Activated CD4-positive, alpha-beta T cell treated with anti-CD3 and anti-CD28 coated beads, Interleukin-2, amount 50 U/mL, for 48 hours (primary cell): ENCODE measurements at places on chromosomes 13 and 19.

GRCh38 chr13:92804346-92804745, 422.3 kb upstream of the GPC6 start:
- no peak for DNase-seq

GRCh38 chr19:16303755-16304154, 20.9 kb upstream of the KLF2 start:
- DNase-seq, result no peak

DNA sequence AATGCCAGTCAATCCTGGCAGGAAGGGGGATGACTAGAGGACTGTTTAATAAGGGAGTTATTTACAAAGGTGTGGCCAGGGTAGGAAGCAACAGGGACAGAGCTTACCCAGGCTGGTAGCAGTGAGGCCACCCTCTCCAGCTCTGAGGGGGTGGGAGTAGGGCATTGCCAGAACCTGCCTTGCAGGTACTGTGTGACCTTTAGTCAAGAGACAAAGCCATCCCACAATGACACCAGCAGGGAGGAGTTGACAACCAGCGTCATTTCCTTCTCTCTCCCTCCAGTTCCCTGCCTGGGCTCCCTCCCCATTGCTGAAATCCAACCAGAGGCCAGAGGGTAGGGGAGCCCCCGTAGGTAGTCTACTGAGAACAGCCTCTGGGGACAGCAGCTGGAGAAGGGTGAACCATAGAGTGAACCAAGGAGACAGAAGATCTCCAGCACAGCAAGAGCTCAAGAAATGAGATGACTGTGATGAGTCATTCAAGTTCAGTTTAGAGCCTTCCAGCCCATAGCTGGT, 33.3 kb upstream of the SPATA13 start:
- peak; percentile 14 for DNase-seq

DNA sequence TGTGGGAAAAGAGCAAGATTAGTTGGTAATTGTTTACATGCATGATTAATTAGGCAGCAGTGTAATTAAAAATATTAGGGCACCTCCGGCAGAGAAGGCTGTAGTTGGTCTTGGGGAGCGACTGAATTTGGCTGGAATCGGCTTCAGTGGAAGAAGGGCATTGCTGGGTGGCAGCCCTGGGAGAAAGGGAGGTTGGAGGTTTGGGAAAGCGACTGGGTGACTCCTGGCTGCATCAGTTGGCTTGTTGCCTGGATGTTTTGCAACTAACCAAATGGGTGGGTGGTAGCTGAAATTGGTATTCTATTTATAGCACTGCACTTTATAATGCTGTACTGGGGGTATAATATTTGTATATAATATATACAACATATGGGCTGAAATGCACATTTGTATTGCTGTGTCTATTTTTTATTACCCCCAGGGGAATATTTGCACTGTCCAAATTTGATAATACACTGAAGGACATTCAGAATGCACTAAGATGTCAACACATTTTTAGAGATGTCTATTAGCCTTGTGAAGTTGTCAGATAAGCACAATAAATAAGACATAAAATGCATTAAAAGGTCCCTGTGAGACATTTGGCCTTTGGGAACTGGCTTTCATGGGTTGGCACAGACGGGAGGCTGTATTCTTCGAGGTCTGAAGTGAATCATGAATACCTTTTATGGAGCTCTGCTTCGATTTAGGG, 1.7 kb downstream of the B3GLCT start:
- no peak for DNase-seq

- DNase-seq, result no peak
Observed at GRCh38 chr13:30295116-30295515, 12.2 kb downstream of the KATNAL1 start.

DNA sequence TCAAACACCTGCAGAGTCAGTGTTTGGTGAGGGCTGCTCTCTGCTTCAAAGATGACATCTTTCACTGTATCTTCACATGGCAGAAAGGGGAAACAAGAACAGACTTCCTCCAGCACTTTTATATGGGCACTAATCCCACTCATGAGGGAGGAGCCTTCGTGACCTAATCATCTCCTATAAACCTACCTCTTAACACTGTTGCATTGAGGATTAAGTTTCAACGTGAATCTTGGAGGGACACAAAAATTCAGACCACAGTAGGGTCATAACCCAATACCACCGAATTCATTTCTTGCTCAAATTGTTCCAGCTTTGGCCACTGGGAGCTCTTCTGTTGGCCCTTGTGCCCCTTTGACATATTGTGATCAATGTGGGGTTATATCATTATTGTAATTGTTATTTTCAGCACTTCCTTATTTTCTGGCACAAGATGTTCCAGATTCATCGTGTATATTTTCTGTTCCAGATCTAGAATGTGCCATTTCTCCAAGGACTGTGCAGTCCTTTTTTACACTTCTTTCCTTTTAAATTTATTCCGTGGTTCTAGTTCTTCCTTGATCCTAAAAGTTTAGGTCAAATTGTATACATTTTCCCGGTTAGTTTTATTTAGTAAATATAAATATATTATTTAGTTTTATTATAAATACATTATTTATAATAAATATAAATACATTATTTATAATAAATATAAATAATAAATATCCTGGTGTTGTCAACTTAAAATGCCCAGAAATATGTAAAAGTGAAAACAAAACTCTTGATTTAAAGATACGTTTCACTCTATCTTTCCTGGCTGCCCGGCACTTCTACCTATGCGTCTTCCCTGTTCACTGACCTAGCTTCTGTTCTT, 35.5 kb upstream of the IGFL4 start:
- no peak for DNase-seq

DNA sequence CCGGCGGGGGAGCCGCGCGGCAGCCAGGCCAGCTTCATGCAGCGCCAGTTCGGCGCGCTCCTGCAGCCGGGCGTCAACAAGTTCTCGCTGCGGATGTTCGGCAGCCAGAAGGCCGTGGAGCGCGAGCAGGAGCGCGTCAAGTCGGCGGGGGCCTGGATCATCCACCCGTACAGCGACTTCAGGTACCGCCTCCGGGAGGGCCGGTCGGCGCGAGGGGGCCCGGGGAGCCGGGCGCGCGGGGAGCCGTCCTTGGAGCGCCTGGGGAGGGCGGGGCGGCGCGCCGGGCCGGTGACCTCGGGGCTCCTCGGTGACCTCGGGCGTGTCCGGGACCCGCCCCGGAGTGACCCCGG, 690 bp downstream of the HCN2 start:
- DNase-seq, result peak; percentile 44

- no peak for DNase-seq
Observed at GRCh38 chr19:7516878-7517277, 975 bp downstream of the ZNF358 start.

DNA sequence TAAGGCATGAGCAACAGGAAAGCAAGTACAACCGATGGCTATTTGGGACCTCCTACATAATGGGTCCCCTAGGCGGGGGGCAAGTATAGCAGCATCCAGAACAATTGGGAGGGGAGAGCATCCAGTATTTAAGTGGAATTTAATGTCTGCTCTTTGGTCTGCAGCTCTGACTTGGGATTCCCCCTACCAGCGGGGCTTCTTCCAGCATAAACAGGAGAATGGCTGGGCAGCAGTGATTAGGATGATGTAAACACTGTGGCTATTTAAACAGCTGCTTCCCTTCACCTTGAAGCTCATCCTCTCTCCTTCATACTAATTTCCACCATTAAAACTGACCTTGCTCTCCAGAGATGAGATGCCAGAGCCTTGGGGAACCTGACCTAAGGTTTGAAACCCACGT, 73.9 kb upstream of the OXGR1 start:
- no peak for DNase-seq

DNA sequence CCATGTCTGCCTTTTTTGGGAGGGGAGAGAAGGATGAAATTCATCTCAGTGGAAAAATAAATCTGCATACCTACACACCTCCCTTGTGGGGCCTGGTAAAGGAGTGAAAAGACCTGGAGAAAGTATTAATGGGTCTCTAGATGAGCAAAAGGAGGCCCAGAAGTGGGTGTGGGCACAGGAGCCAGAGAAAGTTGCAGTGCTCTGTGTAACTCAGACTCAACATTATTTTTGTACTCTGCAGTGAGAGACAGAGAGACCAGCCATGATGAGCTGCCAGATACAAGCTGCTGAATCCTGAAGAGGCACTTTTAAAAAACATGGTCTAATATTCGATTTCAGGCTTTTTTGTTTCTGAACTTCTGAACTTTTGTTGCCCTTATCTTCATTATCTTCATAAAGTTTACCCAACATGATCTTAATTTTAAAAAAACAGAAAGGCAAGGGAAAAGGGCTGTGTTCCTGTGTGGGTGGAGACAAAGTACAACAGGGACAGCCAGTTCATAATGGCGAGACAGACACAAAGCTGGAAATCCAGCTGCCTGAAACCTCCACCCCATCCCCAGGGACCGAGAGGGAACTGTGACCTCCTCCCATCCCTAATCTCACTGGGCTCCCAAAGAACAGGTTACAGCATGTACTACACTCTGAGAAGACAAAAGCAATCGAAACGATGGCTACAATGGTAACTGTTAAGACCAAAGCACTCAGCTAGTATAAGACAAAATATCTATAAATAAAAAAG, 77.2 kb downstream of the KLF12 start:
- DNase-seq, result no peak

- DNase-seq, result peak; percentile 71
Observed at GRCh38 chr19:33134571-33135041, 2.7 kb downstream of the WDR88 start.

DNA sequence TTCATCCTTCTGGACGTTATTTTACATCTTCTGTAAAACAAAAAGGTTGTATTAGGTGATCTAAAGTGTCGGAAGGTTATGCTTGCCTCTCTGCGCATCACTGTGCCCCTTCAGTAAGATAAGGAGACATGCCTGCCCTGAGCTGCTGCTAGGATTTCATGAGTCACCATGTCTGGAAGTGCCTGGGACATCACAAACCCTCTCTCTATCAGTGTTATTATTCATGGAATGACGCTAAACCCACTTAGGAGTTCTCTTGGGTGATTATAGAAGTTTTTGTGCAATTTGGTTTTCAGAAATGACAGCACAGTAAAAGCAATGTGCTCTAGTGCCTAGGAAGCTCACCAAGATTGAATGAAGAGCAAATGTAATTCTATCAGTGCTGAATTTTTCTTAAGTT, 617.7 kb downstream of the DCT start:
- DNase-seq, result no peak

DNA sequence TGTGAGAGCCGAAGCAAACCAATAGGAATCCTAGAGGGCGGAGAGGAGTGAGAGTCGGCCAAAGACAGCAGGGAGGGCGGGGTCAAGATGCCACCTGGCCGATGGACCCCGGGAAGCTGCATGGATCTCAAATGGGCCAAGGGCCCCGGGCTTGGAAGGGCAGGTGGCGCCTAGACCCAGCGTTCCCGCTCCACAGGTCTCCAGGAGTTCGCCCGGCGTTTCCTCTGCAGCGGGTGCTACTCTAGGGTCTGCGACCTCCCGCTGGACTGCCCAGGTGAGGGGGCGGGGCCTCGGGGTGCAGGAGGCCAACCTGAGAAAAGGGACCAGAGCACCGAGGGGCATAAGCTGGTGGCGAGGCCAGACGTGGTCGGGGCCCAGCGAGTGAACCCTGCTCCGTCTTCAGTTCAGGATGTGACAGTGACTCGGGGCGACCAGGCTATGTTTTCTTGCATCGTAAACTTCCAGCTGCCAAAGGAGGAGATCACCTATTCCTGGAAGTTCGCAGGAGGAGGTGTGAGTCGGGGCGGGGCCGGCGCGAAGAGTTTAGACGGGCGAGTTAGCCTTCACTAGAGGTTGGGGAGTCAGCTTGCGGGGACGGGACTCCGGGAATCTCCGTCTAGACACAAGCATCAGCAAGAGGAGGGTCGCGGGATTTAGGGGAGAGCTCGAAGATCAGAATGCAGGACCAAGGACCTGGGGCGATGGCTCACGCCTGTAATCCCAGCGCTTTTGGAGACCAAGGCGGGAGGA, 9.9 kb downstream of the SPACA6 start:
- DNase-seq, result peak; percentile 16

DNA sequence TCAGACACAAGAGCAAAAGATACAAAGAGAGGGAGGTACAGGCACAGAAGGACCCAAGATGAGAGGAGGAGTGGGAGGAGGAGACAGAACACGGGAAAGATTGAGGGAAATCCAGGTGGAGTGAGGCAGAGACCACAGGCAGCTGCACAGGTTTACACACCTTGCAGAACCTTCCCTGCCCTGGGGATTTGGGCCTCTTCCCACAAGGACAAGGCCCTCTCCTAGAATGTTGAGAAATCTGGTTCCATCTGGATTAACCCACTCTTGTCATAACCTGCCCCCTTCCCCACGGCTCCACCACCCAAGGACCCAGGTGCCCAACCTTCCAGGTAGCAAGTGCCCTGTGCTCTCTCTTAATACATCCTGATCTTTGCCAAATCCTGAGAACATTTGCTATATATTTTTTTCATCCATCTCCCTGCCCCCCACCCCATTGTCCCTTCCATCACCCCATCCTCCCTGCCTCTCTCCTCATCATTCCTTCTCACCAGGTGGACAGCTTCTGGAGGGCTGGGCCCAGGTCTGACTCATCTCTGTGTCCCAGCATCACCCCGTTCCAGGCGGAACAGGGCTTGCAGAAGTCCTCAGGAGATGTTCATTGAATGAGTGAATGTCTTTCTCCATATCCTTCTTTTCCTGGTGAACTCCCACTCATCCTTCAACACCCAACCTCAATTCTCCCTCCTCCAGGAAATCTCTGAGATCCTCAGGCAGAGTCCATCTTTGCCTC, 8.8 kb upstream of the KLK8 start:
- no peak for DNase-seq

GRCh38 chr13:97875911-97876310, 77.6 kb upstream of the IPO5 start:
- DNase-seq, result no peak

GRCh38 chr13:95535243-95535642, 17.3 kb upstream of the CLDN10 start:
- no peak for DNase-seq

GRCh38 chr19:15173746-15174404, 26.9 kb downstream of the NOTCH3 start:
- no peak for DNase-seq

DNA sequence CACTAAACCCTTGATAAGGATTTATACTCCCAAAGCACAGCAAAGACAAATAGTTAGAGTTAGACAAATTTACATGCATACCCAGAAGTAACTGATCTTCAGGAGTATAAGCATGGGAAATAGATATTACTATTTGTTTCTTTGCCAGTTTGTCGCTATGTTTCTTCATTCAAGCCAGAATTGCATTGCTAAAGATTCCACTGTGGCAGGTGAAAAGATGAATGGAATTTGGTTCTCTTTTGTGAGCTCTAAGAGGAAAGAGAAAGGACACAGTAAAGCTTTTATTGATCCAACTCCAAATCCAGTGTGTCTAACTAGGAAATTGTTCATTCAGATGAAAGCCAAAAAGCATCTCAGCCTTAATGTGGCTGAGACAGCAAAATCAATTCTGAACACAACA, 292.3 kb upstream of the SPRY2 start:
- no peak for DNase-seq

DNA sequence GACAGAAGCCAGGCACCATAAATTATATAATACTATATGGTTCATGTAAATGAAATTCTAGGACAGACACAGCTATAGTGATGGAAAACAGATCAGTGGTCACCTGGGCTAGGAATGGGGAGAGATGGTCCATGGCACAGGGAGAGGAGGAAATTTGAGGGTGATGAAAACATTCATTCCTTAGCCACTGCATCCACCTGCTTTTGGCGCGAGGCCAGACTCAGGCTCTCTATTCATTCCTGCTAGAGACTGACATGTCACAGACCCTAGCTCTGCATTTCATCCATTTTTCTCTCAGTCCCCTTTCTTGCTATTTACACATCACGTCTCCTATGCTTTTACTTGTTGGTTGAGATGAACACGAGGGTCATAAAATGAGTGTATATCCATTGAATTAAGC, 628.3 kb upstream of the SLC10A2 start:
- DNase-seq, result no peak
